ENCODE measurements at places on chromosomes 7 and 10.

- DNase-seq, result no peak
Observed at GRCh38 chr10:122375679-122376160, 1.2 kb downstream of the PLEKHA1 start.

- no peak for DNase-seq
Observed at GRCh38 chr7:107076781-107077698, 32.5 kb downstream of the PRKAR2B start.

GRCh38 chr10:130141878-130142277 lies 5.7 kb downstream of the GLRX3 start:
- DNase-seq, result no peak

DNA sequence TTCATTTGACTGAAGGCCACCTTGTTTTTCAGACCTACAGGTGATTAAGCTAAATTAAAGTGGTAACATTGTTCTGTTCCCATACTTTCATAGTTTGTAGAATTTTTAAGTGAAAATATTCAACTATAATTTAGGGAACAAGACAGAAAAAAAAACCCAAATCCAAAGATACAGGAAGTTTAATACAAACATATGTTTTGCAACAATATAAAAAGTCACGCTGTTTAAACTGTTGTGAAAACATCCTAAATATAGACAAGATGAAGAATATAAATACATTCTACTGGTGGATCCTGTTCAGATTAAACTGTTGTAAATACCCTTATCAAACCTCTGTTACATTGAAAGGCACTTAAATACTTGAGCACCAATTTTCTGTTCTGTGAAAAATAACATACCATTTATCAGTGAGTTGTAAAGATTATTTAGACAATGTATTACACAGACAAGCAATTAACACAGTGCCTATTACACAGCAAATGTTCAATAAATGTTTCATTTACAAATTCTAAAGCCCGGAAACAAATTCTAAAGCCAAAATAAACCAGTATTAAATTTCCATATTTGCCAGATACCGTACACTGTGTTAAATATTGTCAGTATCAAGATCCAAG lies 14.2 kb downstream of the ASZ1 start:
- DNase-seq, result no peak

DNA sequence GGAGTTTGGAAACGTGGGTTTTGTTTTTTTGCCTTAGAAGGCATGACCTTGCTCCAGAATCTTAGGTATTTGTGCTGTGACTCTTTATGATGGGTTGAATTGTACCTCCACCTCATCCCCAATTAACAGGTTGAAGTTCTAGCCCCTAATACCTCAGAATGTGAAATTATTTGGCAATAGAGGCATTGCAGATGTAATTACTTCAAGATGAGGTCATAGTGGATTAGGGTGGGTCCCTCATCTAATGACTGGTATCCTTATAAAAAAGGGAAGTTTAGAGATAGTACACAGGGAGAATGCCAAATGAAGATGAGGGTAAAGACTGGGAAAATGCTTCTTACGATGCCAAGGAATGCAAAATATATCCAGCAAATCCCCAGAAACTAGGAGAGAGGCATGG lies 3.0 kb upstream of the FAM200A start:
- DNase-seq, result no peak

GRCh38 chr7:43615558-43616145 lies 32.7 kb downstream of the STK17A start:
- no peak for DNase-seq

GRCh38 chr7:99191869-99192596 lies 15.9 kb downstream of the KPNA7 start:
- DNase-seq, result no peak

GRCh38 chr7:50069613-50070012 lies 23.4 kb downstream of the ZPBP start:
- DNase-seq, result no peak

GRCh38 chr7:117630501-117630900 lies 150.7 kb downstream of the CFTR start:
- no peak for DNase-seq

DNA sequence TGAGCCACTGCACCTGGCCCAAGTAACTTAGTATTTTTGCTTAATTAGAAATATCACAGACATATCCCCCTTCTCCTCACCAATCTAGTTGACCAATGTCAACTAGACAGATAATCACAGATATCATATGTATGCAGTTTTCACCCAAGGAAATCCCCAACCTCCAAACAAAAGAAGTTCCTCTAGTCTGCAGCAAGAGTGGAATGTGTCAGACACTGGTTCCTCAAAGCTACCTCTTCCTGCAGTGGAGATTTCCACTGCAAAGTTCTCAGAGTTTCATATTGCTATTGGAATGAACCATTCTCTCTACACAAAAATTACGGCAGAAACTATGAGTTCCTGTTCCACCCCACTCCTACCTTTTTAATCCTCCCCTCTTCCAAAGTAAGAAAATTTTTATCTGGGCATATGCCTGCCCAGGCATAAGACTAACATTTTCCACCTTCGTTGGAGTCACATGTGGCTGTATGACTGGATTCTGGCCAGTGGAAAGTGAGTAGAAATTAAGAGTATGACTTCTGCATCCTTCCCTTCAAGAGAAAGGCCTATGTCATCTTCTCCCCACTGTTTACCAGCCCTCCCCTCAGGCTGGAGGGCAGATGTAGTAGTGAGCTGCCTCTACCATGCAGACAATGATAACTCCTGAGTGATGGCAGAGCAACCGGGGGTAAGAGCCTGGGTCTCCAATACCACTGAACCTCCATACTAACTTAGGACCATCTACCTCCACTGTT lies 103.0 kb downstream of the MYOF start:
- DNase-seq, result no peak

DNA sequence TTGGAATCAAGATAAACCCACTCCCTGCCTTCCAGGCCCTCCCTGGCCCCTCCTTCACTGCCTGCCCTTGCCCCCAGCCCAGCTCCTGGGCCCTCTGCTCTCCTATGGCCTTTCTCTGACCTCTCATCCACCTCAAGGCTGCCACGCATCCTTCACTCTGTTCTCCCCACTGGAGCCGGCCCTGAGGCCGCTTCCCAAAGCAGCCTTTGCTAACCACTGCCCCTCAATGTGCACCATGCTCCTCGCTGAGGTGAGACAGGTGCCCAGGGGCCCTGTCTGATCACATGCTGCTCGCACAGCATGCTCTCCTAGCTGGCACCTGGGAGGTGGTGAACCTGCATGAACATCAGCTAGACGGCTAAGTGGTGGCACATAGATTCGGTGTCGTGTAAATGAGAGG lies 138.5 kb upstream of the RET start:
- DNase-seq, result no peak
